ENCODE measurements at places on chromosomes 4 and X.

DNA sequence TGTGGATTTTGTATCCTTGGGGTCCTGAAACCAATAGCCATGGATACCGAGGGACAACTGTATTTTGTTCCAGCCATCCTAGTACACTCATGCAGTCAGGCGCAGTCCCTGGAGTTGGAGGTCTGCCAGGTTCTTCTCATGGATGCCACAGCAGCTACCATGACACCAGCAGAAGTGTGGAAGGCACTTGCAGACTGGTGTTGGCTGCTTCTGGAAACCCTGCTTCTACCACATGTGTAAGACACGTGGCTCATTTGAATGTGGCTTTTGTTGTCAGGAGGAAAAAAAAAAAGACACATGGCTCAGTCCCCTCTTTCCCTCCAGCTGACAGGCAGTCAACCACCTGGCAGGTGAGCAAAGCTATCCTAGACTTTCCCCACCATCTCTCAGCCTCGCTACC, 19.4 kb downstream of the DRD5 start:
- no peak for DNase-seq

- no peak for DNase-seq
Measured at GRCh38 chr4:163878336-163879121, 384.0 kb downstream of the TMA16 start.

DNA sequence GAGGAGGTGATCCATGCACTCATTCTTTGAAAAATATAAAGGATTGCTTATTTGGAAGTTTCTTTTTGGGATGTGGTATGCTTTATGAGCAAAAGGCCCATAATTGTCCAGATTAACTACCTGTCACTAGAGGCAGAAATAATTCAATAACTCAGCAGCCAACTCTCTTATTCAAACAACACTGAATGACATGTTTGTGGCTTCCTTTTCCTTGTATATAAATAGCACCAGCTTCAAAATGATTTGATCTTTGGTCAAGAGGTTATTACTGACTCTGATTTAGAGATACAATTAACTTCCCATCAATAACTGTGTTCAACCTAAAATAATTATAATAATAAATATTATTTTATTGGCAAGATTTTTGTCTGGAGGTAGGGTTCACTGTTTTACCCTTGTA, 232.3 kb downstream of the AFF2 start:
- DNase-seq: no peak

DNA sequence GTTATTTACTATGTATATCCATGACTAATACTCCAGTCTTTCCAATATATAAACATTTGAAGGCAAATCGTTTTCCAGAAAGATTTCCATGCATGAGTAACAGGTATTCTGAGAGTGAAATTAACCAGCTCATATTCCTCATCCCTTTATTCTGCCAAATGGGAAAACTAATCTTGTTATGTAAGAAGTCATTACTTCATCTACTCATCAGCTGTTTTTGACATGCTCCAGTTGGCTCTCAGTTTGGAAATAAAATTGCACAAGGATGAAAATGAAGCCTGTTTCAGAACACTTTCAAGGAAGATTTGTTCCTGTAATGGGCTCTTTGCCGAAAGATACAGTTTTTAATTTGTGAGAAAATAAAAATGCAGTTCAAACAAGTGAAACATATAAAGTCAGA, 121.9 kb downstream of the KCTD8 start:
- no peak for DNase-seq

GRCh38 chr4:76601791-76602190, 166.8 kb downstream of the SHROOM3 start:
- no peak for DNase-seq

- no peak for DNase-seq
Measured at GRCh38 chr4:174503079-174503715, 19.1 kb downstream of the HPGD start.

DNA sequence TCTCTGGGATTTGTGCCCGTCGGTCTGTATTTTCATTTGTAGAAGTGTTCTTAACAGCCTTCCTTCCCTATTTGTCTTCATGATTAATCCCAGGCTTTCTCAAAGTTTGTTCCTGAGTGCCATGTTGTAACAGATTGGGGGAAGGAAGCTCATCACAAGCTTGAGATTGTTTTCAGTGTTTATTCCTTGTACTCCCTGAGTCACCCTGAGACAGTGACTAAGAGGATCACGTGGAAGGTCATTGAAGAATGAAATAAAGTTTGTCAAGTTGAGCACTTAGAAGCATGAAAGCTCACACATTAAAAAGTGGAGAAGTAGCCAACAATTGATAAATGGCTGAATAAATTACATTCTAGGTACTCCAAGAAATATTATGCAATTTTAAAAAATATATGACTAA, 153.5 kb upstream of the FAM241A start:
- DNase-seq: no peak

- no peak for DNase-seq
Measured at GRCh38 chr4:4217113-4217512, 9.6 kb downstream of the OTOP1 start.

- no peak for DNase-seq
Measured at GRCh38 chrX:7059214-7059838, 88.2 kb upstream of the STS start.

- no peak for DNase-seq
Measured at GRCh38 chr4:914531-914930, 17.6 kb downstream of the GAK start.

GRCh38 chr4:10721616-10722015, 37.0 kb upstream of the CLNK start:
- no peak for DNase-seq

- no peak for DNase-seq
Measured at GRCh38 chr4:176635372-176636261, 157.1 kb downstream of the VEGFC start.

- peak; percentile 19 for DNase-seq
Measured at GRCh38 chr4:144646523-144647094, 653 bp downstream of the HHIP start.

GRCh38 chrX:70264784-70265183, 3.4 kb upstream of the ARR3 start:
- DNase-seq: no peak

DNA sequence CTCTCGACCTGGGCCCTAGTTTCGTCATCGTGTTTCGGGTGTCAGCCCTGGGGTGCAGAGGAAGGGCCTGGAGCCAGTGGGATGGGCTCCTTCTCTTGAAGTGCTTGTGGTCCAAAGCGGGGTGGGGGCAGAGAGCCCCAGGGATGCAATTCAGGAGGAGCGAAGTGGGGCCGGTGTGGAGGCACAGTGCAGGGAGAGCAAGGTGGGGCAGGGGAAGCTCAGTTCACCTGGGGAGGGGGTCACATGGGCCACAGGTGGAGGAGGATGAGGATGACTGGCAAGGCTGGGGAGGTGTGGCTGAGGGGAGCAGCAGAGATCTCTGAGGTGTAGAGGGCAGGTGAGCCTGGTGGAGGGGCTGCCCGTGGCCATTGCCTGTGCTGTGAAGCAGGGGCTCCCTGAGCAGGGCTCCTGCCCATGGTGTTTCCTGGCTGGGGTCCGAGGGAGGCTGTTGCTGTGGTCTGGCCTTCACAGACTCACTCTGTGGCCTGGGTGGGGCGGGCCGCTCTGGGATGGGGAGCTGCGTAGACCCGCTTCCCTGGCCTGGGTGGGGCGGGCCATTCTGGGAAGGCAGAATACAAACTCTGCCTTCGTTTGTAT, 6.9 kb downstream of the SORCS2 start:
- DNase-seq: no peak

- DNase-seq: peak; percentile 22
Measured at GRCh38 chrX:103607364-103608305, at the start of gene TCEAL3. TSS of gene TCEAL3 (plus strand) at chrX:103607963. CDS start at chrX:103609065, 1,102 bp downstream.

- no peak for DNase-seq
Measured at GRCh38 chr4:6257247-6258025, 12.2 kb upstream of the WFS1 start.

DNA sequence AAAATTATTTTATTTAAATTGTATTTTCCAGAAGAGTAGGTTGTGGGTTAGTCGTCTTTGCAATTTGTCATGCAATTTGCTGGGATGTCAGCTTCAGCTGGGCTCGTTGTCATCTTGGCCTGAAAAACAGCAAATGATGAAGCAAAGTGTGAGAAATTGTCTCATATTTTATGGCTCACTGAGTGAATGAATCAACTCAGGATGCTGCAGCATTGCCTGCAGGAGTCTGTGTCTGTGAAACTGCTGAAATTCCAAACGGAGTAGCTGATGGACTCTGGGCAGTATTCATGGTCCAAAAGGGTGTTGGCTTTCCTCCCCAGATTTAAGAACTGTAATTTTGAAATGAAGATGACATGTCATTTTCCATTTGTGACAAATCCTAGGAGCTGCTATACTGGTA, 37.2 kb downstream of the CXCL8 start:
- no peak for DNase-seq

GRCh38 chrX:96081891-96082290, 602.8 kb upstream of the DIAPH2 start:
- no peak for DNase-seq

DNA sequence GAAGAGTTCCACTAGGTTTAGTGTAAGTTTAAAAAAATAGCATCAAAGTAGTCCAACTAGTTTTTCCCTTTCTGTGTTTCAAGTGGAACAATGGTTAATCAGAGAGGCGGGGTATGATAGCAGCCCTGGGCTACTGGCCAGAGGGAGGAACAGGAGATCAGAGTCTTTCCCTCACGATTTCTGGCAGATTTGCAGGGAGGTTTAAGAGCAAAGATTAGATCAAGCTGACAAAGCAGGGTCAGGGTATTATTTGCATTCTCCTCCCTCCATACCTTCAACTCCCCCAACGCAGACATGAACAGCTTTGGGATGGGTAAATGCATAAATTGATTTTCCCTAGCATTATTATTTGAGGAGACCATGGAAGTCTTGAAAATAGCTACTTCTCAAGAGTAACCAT, 277.6 kb upstream of the DIAPH2 start:
- DNase-seq: no peak

DNA sequence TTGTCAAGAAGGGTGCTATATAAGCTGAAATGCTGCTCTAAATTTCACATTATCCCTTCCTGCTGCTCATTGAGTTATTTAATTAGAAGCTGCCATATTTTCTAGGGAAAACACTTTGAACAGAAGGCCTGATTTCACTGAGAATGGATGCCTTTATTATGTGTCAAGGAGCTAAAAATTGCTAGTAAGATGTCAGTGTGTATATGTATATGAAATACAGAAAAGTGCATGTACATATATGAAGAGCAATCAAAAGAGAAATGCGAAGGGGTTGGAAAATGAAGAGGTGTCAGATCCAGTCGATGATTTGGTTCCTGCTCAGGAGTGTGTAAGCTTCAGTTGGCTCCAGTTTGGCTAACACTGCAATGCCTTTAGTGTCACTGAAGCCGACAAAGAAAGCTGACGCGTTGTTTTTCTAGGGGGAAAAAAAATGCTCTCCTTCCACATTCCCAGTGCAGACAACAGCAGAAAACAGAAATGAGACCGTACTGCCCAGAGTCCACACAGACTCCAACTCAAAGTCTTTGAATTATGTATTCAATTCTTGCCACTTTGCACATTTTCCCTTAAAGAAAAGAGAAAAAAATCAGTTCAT, 154.2 kb downstream of the NHS start:
- DNase-seq: no peak

DNA sequence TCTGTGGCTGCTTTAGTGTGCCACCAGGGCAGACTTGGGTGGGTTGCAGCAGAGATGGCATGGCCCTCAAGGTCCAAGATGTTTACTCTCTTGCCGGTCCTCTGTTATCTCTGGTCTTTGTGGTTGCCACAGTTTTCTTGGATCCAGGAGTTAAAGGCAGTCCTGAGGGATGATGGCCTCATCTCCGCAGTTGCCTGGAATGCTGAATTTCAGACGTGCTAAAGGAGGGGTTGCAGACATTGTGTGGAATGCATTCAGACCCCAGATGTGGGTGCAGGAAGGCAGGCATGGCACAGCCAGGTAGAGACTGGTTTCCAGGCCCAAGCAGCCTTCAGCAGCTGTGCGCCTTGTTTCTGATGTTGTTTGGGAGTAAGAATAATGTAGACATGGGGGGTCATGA, 64.4 kb downstream of the TBL1X start:
- no peak for DNase-seq

- DNase-seq: no peak
Measured at GRCh38 chr4:1855333-1856070, 454 bp downstream of the LETM1 start.

DNA sequence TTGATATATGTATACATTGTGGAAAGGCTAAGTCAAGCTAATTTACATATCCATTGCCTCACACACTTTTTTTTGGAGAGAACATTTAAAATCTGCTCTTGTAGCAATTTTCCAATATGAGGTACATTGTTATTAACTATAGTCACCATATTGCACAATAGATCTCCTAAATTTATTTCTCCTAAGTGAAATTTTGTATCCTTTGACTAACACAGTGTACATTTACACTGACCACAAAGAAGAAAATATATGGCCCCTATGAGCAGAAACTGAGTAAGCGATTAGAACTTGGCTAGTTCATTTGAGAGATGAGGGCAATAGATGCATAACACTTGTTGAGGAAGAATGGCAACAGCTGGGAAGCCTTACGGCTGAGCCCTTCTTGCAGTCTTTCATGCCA, 20.3 kb upstream of the GUCY1B1 start:
- DNase-seq: no peak

DNA sequence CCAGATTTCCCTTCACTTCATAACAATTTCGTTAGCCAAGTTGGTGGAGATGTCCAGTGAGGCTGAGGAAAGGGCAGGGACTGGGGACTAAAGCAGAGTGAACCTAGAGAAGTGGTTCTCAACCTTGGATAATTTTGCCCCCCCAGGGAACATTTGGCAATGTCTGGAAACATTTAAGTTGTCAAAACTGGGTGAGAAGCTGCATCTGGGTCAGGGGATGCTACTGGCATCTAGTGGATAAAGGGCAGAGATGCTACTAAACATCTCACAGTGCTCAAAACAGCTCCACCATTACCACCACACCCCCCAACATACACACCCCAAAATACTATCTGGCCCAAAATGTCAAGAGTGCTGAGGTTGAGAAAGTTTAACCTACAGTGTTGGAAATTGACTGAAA, 32.0 kb upstream of the FGF16 start:
- no peak for DNase-seq

DNA sequence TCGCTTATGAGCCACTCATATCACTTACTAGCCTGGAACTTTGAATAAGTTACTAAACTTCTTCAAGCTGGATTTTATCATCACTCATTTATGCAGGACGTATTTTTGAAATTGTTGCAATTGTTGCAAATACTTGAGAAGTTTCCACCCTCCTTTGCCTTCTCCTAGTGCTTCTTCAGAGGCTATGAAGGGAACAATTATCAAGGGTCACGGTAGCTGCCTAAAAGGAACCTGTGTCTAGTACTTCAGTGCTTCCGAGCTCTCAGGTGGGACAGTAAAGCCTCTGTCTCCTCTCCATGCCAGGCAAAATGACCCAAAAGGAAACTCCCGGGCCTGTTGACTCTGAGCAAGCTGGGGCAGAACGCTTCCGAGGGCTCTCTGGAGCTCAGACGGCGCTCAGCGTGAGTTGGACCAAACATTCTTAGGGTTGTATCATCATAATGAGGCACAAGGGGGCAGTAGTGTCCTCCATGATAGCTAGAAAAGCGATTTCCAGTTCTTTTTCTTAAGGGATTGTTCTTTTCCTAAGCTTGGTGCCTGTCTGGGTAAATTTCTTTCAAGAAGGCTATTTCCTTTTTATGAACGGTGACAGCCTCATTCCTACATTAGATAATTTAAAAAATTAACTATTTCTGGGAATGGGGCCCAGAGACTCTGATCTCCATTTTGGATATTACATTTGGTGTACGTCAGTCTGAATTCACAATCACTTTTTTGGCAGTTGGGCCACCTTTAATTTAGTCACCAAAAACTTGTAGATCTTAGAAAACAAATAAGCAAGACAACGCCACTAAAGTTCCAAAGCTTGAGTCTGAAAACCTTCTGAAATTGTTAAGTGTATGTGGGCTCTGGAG, 73.1 kb downstream of the PACRGL start:
- peak; percentile 6 for DNase-seq

GRCh38 chr4:24810871-24811631, 15.7 kb downstream of the SOD3 start:
- no peak for DNase-seq

GRCh38 chr4:12471193-12471592, 1012.9 kb downstream of the RAB28 start:
- no peak for DNase-seq

All from amygdala (tissue), 56 donors.